A673 (cell line): ENCODE measurements at places on chromosomes 6 and 20.

- DNase-seq: no peak
Observed at GRCh38 chr6:116631379-116631990, 15.2 kb downstream of the RSPH4A start.

GRCh38 chr6:10409731-10410206 is 5.1 kb downstream of the TFAP2A start:
- DNase-seq: no peak

DNA sequence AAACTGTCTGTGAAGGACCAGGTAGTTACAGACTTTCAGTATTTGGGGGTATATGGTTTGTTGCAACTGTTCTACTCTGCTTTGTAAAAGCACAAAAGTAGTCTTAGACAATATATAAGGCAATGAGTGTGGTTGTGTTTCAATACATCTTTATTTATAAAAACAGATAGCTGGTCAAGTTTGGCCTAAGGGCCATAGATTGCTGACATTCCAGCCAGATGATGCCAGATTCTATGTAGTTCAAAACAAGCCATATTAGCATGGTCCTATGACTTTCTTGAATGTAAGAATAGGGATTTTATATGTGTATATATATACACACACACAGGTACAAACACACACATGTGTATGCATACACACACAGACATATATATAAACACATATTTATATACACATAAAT is 201.8 kb downstream of the GRIK2 start:
- DNase-seq: no peak

GRCh38 chr6:150959166-150959565 is 93.7 kb downstream of the MTHFD1L start:
- DNase-seq: no peak

GRCh38 chr6:43967719-43968091 is 159.5 kb downstream of the MRPL14 start:
- no peak for DNase-seq

- peak; percentile 71 for DNase-seq
Observed at GRCh38 chr6:91276315-91276714, 689.4 kb upstream of the MAP3K7 start.

DNA sequence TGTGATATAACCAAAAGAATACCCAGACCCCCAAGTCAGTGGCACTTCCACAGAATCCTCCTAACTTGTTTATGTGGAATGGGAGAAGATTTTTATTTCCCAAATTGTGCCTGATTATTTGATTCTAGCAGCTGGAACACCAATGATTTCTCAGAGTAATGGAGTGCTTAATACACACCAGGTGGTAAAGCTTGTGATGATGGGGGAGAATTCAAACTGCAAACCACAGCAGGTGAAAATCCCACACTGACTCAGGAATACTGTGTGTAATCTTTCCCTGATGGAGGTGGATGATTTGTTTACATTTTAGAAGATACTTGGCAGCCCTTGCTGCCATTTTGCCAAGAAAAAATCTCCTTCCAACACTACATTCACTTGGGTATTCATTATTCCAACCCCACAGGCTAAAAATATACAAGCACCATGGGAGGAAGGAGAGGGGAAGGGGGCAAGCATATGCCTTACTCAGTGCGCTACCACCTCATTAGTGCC is 212.7 kb upstream of the PLN start:
- DNase-seq: no peak

DNA sequence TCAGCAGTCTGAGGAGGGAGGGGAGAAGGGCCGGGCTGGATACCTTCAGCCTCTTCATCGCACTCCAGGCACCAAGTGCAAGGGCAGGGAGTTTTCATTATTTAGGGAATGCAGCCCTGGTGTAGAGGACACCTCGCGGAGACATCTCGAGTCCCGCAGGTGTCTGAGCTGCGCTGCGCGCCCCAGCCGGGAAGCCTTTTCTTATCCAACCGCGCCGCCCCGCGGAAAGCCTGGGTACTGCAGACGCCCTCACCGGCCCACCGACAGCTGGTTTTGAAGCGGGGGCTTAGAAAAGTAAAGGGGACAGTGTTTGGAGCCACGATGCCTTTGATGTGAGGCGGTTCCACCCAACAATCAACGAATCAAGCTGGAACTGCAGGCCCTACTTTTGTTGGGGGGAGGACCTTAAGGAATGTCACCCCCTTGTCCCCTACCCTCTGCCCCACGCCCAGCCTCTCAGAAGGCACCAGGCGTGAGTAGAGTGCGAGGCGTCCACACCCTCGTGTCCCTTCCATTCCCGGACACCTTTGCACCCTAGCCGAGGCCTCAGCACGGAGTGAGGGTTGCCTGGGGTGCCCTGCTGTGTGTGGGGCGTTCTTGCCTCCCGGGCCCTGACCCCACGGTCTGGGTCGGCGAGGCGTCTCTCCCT is 8.6 kb downstream of the NKX2-2 start:
- peak; percentile 77 for DNase-seq

DNA sequence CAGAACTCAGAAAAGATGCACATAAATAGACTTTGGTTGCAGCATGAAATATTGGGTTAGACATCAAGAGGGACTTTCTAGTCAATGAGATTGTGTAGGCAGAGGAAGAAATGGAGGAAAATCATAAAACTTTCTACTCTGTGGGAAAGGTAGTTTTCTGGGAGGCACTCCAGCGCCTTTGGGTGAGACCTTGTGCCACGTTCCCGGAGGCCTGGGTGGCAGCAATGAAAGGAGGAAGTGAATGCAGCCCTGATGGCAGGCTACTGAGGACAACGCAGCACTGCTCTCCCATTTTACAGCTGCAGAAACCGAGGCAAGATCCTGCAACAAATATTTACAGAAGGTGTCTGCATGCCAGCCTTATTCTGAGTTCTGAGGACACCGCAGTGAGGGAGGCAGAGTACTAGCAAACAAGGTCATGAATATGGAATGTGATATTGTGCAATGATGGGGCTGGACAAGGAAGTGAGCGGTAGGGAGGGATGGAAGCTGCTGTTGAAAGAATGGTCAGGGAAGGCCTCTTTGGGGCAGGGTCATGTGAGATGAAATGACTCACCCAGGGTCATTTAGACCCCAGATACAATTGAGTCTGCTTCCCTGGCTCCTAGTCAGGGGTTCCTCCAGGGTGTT is 159.1 kb downstream of the TFAP2C start:
- DNase-seq: no peak

- DNase-seq: no peak
Observed at GRCh38 chr20:445514-446336, 16.6 kb downstream of the TBC1D20 start.

GRCh38 chr6:165659945-165660856 is 2.8 kb downstream of the PDE10A start:
- DNase-seq: no peak

DNA sequence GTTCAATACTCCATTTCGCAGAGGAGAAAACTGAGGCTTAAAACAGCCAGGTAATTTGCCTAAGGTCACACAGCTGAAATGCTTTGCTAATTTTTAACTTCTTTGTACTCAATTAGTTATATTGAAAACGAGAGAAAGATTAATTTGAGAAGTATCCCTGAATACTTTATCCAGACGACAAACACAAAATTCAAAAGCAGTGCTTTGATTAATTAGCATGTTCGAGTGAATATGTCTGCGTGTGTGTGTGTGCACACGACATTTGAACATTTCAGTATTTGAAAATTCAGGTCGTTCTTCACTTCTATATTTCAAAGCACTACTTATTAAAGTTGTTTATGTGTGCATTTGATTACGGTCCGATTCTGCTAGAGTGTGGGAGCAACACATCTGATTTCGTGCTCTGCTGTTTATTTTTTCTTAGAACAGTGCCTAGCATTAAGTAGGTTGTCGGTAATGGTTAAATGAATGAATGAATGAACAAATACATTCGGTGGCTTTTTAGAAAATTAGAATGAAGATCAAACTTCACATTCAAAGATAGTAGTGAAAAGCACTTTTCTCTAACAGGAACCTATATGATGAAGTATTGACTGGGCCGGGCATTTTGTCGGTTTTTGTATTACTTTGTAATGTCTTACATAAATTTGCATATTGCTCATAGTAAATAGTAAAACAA is 36.9 kb upstream of the SYNCRIP start:
- DNase-seq: no peak

DNA sequence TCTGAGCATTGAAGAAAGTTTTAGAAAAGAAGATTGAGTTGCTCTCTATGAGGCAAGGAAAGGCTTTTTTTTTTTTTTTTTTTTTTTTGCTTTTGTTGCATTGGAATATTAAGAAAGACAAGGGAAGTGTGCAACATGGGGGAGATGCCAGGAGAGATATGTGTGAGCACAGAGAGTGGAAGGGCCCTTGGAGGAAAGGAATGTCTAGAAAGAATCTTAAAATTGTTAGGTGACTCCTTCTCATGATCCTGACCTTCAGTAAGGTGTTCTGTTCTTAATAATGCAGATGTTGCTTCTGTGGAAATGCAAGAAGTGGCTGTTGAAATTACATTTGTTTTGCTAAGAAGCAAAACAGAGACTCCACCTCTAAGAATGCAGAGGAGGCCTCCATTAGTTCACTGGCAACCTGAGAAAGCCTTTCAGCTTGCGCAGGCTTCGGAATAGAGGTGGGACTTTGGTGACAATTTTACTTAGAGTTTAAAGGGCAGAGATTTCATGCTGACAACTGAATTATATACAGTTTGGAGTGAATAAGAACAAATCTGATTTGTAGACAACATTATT is 118.0 kb upstream of the ASCC3 start:
- no peak for DNase-seq

GRCh38 chr6:36142971-36143838 is 12.9 kb downstream of the MAPK13 start:
- no peak for DNase-seq

GRCh38 chr6:20879526-20879925 is 345.3 kb downstream of the CDKAL1 start:
- no peak for DNase-seq

- no peak for DNase-seq
Observed at GRCh38 chr6:157223021-157223430, 100.3 kb downstream of the TMEM242 start.

DNA sequence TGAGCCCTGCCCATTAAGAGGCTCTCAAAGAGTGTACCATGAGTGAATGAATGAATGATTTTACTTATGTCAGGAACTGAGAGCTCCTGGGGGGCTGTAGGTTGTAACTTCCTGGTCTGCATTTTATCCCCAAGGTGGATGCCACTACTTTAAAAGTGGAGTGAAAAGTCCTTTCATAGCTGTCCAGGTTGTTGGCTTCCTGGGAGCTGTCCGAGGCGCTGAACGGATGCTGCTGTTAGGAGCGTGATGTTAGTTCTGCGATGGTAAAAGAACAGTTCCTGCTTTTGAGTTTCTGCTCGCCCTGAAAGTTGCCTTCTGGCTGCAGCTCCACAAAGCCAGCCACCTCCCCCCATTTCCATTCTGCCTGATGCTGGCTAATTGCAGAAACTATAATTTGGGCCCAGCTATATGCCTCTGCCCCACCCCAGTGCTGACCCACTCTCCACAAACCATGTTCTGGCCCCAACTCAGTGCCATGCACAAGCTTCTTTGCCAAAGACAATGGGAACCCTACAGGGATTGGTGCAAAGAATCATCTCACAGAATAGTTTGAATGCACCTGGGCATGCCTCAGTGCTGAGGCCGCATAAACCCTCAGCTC is 330.9 kb upstream of the CDH4 start:
- DNase-seq: peak; percentile 37

- no peak for DNase-seq
Observed at GRCh38 chr6:42243046-42243445, 25.4 kb upstream of the MRPS10 start.

- DNase-seq: no peak
Observed at GRCh38 chr6:47016261-47016660, 25.9 kb downstream of the ADGRF1 start.

GRCh38 chr6:43240950-43241349 is 2.3 kb upstream of the TTBK1 start:
- DNase-seq: no peak

DNA sequence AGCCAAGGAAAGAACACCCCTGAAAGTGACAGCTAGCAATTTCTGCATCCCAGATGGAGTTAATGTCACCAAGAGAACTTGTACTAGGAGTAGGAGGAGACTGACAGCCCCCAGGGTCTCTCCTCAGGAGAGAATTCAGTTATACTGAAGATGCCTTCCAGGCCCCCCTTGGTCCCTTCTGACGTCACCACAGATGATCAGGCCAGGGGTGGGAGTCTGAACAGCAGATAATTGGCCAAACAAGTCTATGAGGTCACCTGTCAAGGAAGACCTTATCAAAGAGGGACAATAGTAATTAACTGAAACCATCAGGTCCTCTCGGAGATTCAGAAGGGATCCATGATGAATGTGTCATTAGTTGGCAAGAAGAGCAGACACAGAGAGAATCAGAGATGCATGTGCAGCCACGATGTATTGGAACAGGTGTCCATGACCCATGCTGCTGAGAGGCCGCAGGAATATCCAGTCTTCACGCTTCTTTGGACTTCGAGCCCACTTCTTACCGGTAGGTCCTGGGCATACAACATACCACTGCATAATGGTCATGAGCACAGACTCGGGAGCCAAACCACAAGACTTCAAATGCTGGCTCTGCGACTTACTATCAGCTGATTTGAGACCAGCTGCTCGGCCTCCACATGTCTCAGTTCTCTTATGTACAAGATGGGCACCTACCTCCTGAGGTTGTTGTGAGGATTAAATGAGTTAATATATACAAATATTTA is 10.2 kb downstream of the TRIM10 start:
- DNase-seq: no peak

GRCh38 chr6:11968241-11968806 is 43.8 kb upstream of the HIVEP1 start:
- DNase-seq: no peak

DNA sequence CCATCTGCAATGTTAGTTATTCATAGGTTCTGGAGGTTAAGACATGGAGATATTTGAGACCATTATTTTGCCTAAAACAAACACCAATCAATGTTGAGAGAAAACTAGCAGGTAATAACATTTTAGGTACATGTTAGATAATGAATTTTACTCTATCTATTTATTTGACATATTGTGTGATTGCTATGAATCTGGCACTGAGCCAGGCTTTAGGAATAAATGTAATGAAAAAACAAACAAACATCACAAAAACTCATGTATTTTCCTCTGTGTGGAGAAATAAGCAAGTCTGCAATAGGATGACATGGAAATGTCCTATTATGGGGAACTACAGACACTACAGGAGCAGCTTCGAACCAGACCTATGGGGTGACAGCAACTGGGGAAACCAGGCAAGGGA is 57.8 kb downstream of the OPN5 start:
- DNase-seq: no peak

GRCh38 chr6:136030131-136030530 is 178.6 kb downstream of the PDE7B start:
- no peak for DNase-seq

DNA sequence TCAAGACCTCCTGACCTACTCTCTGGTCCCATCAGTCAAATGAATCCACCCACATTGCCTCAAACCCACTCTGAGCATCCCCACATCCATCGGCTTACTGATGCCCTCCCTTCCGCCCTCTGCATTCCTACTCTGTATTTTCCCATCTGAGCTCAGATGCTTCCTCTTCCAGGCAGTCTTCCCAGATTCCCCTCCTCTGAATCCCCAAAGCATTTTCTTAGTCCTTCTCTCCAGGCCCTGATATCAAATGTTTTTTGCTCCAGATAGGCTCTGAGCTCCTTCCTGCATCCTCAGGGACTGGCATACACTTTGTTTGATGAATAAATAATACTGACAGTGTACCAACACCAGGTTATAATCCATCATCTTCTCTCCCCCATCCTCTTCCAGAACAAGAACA is 3.9 kb downstream of the PLTP start:
- DNase-seq: no peak
